ENCODE measurements at places on chromosomes 13 and 19. TPM values are rescaled to one million over a fixed set of nuclear protein-coding genes. Genes with fewer than 3 reads are reported as not detected.

GRCh38 chr13:32969516-32969941, 46.7 kb upstream of the KL start:
- H3K4me3 ChIP-seq = no peak overlapping the region
- H3K4me1 ChIP-seq = peaks cover 10% of the 10 kb centered on the region
- no peaks in the 10 kb centered on the region for H3K36me3 ChIP-seq

DNA sequence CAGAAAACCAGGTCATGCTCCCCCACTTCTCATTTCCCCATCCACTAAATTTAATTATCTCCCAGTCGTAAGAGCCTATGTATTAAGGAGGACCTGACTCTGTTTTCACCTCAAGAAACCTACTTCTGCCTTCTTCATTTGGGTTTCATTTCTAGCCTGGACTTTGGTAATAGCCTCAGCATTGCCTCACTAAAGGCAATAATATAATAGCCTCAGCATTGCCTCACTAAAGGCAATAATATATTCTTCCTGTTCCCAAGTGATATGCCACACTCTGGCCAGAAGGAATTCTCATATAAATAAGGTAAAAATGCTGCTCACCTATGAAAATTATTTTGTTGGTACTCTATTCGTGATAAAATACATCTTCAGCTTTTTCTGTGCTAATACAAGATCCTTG, 993.9 kb downstream of the EFNB2 start:
- H3K4me1 ChIP-seq = no peaks in the 10 kb centered on the region
- no peak for DNase-seq
- H3K4me3 ChIP-seq = no peak overlapping the region
- no peaks in the 10 kb centered on the region for H3K36me3 ChIP-seq

DNA sequence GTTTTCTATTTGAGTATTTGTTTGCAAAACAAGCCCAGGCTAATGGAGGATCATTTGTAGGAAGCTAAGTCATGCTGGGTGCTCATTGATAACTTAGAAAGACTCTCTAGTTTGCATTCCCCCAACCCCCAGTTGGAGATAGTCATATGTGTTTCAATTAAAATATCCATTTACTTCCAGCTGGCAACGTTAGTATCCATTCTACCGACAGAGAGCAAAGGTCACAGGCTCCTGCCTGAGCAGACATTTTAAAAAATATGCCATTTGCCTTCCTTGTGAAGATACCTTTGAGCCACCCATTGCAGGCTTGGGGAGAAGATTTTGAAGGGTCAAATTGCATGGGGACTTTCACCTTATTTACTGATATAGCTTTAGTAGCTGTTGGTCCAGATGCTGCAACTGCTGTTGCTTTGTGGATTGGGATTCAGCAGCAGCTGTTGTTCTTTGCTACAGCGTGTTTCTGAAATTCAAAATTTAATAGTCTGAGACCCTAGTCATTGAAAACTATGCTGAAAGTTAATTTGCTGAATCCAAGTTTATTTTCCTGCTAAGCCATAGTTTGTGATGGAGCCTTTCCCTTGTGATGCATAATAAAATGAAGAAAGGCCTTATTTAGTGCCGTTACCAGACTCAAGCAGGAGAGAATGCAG, 335.1 kb downstream of the GPC6 start:
- H3K4me3 ChIP-seq = no peak overlapping the region
- no peak for DNase-seq
- H3K4me1 ChIP-seq = no peaks in the 10 kb centered on the region
- no peaks in the 10 kb centered on the region for H3K36me3 ChIP-seq
- no peak overlapping the region for H3K27ac ChIP-seq

- no peaks in the 10 kb centered on the region for H3K27me3 ChIP-seq
- H3K4me3 ChIP-seq = no peak overlapping the region
- peaks cover 13% of the 10 kb centered on the region for H3K4me1 ChIP-seq
- no peak for DNase-seq
- H3K36me3 ChIP-seq = peaks cover 6% of the 10 kb centered on the region
Observed at GRCh38 chr13:98890925-98891324, 86.9 kb downstream of the DOCK9 start.

Gene DNAAF3
- not detected for total RNA-seq

Gene ZNF534
- total RNA-seq = not detected

- no peak overlapping the region for H3K27ac ChIP-seq
- no peak overlapping the region for H3K4me3 ChIP-seq
- no peaks in the 10 kb centered on the region for H3K4me1 ChIP-seq
- no peaks in the 10 kb centered on the region for H3K27me3 ChIP-seq
- DNase-seq = no peak
Observed at GRCh38 chr13:104355041-104355670, 1288.9 kb upstream of the SLC10A2 start.

All from activated CD8-positive, alpha-beta memory T cell treated with anti-CD3 and anti-CD28 coated beads, Interleukin-2, amount 10 ng/mL, durations not matched to agents 7 days and 5 days (primary cell).